Fibroblast of upper back skin (primary cell): ENCODE measurements at places on chromosomes 3 and 15.

GRCh38 chr15:38148471-38148870, 104.2 kb upstream of the SPRED1 start:
- peak; percentile 89 for DNase-seq

- DNase-seq = peak; percentile 6
Measured at GRCh38 chr3:122577409-122578031, at the start of gene PARP15. Gene PARP15, plus strand, starts transcription at chr3:122577650. Its CDS starts 18 bp downstream, at chr3:122577668.

DNA sequence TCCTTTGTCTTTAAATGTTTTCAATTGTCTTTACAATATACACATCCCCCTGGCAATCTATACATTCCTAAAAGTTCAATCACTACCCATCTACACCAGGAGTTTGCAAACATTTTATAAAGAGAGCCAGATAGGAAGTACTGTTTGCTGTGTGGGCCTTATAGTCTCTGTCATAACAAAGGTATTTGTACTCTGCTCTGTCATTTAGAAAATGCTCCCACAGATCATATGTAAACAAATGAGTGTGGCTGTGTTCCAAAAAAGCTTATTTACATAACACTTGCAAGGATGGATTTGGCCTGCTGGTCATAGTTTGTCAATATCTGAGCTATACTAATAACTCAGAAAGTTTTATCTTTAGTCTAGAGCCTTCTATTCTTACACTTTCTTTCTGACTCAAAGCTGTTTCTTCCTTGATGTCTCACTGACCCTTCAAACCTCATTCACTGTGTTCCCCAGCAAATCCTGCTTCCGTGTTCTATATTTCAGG, 511.9 kb downstream of the GBE1 start:
- peak; percentile 66 for DNase-seq

GRCh38 chr3:31732548-31732947, 199.8 kb downstream of the STT3B start:
- no peak for DNase-seq

DNA sequence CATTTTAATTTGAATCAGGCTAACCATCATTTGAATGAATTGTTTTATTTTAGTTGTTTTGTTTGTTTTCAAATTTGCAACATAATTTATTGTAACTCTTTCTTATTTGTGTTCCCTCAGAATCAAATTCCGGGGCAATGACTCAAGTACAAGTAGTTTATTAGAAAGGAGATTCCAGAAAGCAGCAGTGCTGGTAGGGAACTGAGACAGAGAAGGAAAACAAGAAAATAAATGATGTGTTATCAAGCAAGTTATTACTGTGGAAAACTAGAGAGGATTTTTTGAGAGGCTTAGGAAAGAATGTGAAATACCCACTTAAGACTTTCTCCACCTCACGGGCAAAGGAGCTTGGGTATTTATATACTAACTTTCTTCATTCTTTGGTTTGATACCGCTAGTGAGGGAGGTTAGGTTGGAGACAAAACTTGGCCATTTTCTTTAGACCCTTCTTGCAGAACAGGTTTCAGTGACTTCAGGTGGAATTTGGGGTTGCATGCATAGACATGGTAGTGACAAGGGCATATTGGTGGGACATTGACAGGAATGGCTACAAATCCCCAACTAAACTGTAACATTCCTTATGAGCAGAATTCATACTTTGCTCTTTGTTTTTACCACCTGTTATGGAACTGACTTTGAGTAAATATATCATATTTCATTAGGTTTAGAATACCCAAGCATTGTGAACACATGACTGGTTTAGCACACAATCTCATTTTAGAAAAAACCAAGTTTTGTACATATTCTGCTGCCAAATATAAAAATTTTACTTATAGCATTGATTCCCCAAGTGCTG, 254.3 kb downstream of the ZBBX start:
- no peak for DNase-seq

DNA sequence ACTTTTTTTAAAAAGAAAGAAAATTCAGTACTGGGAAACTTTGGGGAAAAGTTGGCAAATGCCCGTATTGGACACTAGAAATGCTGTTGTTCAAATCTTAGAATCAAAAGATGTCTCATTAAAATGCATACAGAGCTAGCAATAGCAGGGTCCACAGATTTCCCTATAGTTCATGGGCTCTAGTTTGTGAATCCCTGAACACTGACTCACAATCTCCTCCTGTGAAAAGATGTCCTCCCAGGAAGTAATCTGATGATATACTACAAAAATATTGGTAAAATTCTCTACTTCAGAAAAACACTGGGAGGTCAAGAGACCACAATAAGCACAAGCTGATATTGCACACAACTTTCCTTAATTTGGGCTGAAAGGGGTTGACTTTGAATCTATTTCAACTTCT, 568.4 kb upstream of the ZNF385D start:
- peak; percentile 61 for DNase-seq

GRCh38 chr3:184659797-184660301, 52.0 kb downstream of the MAGEF1 start:
- DNase-seq = peak; percentile 28

GRCh38 chr3:119551598-119551997, 7.8 kb downstream of the CD80 start:
- no peak for DNase-seq

DNA sequence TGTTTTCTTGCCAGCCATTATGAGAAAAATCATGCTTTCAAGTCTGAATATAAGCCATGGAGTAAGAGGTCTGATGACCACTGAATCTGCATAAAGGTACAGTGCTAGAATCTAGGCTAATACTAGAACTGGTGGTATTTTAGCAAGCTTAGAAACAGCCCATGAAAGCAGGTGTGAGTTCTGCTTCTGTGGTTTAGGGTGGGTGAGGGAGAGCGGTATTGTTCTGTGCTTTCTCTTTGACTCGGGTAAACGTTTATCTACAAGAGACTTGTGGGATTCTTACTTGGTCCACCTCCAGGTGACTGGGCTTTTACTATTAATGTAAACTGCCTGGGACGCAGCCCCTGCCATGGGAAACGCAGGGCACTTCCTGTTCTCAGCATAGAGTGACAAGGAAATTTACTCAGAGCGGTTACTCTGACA, 55.2 kb downstream of the PGPEP1L start:
- DNase-seq = no peak

DNA sequence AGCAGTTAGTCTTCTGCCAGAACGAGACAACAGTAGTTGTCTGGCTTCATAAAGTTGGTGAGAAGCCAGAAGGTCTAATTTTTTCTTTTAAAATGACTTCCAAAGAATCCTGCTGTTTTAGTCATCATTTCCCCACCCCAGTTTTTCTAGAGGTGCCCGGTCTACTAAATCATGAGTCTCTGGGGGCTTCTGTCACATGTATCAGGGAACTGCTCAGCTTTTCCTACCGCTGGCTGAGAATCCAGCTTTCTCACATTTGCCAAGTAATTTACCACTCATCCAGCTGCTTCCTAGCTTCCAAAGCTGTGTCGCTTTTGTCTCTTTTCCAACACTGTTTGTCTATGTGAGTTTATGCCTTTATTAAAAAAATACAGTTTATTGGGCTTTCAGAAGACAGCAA, 183.3 kb downstream of the NSUN3 start:
- peak; percentile 86 for DNase-seq

GRCh38 chr3:64985072-64985471, 297.3 kb upstream of the ADAMTS9 start:
- peak; percentile 17 for DNase-seq

GRCh38 chr3:185623939-185624665, 38.0 kb downstream of the SENP2 start:
- no peak for DNase-seq

DNA sequence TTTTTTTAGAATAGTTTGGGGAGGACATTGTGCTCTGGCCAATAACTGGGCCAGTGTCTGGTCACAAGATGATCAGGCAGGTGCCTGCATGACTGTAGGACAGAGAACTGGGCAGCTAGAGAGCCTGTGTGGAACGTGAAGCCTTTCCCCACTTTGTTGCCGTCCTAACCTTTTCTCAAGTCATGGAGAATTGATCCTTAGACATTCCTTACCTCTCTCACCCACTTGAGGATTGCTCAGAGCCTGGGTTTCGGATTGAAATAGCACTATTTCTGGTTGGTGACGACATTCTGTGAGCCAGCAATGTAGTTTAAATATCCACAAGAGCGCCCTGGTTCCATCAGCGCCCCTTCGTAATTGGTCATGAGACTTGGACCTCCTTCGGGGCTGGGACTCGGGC, 138.4 kb downstream of the IGF1R start:
- DNase-seq = no peak

GRCh38 chr3:37937156-37937555, 53.4 kb upstream of the VILL start:
- no peak for DNase-seq

DNA sequence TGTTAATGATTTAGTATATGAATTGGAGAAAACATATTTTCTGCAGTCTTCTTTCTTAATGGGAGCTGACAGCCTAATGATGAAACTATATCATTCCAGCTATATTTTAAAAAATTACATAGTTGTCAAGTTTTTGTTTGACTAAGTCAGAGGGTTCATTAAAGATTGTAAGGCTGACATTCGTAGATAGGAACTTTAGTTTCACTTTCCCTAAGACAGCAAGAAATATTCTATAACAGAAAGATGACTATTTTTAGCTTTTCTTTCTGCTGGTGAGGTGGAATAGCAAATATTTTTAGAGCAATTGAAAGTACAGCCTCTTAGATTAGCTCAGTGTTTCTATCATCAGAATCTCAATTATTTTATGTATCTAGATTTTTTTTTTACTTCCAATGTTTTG, 60.2 kb downstream of the PIAS1 start:
- DNase-seq = peak; percentile 27

DNA sequence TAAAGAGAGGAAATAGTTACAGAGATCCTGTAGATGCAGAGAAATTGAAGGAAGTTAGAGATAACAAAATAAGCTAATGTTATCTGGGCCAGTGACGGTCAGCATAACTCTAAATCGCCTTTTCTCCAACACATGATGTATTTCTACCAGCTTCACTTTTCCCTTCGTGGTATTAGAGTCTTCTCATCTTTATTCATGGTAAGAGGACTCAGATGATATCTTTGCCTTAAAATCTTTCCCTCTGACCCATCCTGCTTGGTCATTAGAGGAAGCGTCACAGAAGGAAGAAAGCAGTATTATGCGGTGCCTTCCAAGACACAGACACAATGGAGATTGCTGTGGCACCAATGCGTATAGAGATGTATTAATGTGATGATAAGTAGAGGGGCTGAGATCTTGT, 320.7 kb upstream of the GOLIM4 start:
- DNase-seq = no peak

DNA sequence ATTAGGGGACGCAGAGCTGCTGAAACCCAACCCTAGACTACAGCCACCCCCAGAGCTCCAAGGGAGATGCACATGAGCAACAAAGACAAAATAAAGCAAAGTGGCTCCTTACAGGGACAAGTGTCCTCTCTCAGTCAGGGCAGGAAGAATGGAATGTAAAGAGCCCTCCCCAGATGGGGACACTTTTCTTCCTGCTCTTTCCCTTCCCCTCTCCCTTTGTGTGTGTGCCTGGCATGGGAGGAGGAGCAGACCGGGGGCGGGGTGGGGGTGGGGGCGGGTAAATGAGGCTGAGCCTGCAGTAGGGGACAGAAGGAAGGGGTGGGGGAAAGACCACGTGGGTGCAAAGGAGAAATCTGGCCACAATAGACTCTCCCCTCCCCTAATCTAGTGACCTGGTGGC, 37.4 kb downstream of the ACAA1 start:
- DNase-seq = no peak

DNA sequence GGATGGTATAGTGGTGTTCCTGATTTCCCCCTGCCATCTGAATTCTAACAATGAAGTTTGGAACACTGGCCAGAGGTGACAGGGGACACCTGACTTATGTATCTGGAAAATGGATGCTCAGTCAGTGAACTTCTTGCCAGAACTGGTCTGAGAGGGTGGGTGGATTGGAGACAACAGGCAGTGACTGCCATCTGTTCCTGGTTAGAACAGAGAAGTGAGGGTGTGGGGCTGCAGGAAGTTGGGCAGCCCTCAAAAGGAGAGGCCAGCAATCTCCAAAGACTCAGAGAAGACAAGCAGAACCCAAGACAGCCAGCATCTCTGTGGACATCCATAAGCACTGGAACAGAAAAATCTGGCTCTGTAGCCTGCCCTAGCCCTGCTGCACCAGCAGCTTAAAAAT, 50.5 kb downstream of the ANP32A start:
- no peak for DNase-seq

DNA sequence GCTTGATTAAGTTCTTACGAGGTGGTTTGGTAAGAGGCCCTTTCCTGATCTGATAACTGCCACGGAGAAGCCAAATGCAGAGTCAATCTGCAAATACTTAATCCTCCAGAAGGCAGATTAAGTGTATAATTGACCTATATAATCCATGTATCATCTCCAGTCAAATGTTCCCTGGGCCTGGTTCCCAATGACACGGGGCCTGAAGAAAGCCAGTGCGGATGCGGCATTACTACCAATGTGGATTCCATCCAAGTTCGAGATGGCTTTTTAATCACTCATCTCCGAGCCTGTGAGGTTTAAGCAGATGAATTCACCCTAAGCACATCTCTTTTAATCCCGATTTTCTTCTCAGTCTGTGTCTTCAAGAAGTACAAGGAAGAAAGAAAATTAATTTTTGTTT, 60.0 kb upstream of the FEZF2 start:
- DNase-seq = no peak

- no peak for DNase-seq
Measured at GRCh38 chr15:36877796-36878683, 222.3 kb downstream of the MEIS2 start.

DNA sequence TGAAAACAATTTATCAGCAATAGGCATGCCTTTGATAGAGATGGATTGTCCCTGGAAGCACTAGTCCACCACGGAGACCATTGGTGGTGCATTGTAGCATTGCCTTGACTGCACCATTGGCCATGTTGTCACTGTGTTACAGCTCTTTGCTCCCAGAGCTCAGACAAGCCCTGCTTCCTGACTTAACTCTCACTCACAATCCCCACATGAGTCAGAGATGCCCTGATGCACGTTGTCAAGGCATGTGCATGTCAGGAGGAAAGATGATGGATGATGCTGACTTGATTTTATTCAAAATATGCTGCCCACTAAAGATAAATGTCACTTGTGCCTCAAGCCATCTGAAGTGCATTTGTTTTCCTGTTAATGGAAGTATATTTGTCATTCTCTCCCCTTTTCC, 266.1 kb downstream of the ARRDC4 start:
- no peak for DNase-seq

DNA sequence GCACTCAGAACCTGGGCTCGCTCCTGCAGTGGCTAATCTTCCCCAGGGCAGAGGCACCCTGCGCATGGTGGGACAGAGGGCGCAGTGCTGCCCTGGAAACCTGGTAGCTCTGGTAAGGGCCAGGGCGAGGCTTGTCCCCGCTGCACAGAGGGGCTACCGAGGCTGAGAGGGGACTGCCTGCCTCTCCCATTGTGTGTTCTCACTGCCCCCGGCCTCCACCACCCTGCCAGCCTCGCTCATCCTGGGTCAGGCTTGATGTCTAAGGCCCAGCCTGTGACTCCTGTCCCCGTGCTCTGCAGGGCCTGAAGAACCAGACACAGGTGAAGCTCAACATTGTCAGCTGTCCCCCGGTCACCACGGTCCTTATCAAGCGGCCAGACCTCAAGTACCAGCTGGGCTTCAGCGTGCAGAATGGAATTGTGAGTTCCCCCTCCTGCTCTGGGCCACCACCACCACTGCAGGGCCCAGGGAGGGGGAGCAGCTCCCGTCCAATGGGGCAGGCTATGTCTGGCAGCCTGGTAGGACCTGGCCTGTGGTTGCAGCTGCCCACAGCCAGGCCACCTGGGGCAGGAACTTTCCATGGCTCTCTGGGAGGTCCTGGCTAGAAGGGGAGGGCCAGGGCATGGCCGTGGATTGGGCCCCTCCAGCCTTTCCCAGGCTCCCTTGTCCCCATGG, 161.5 kb downstream of the NSMCE3 start:
- no peak for DNase-seq
